ENCODE measurements at places on chromosomes 4 and X.

DNA sequence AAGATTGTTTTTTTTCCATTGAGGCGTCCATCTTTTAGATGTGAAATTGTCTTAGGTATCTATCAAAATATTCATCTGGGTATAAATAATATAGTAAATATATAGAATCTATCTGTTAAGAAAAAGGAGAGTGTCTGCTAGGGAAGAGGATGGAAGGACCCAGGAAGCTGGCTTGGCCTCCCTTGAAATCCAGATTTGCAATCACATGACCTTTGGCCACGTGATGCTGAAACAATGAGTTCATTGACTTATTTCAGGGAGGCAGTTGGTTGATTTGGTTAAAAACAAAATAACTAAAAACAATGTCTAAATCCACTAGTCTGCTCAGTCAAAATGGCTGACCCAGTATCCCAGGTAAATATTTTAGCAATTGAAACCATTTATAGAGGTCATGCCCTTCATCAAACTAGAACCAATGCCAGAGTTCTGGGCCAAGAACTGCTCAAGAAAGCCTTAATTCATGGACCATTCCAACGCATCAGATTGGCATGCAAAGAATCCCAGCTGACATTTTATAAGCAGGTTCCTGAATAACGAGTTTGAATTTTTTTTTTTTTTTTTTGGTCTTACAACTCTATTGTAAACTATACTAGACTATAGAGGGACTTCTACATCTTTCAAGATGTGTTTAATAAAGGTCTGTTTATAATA is 172.7 kb downstream of the MID1 start:
- no peak overlapping the region for H3K4me3 ChIP-seq
- no peaks in the 10 kb centered on the region for H3K36me3 ChIP-seq
- no peaks in the 10 kb centered on the region for H3K4me1 ChIP-seq

DNA sequence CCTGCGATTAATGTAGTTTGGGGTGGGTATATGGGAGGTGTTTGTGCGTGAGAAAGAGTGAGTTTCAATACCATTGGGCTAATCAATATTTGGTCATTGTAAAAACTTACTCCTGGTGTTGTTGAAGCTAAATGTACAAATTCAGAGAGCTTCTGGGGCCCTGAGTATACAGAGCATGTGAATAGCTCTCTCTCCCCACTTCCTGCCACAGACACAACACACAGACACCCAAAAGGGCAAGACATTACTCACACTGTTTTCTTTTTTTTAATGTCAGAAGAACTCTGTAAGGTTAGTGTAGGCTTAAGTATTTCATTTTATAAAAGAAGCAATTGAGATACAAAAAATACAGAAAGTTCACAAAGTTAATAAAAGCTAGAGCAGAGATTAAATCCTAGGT is 151.3 kb upstream of the KCNIP4 start:
- H3K36me3 ChIP-seq, result no peaks in the 10 kb centered on the region
- H3K27me3 ChIP-seq, result no peaks in the 10 kb centered on the region
- no peak overlapping the region for H3K4me3 ChIP-seq

- H3K27me3 ChIP-seq, result no peaks in the 10 kb centered on the region
- H3K36me3 ChIP-seq, result no peaks in the 10 kb centered on the region
- H3K4me1 ChIP-seq, result no peaks in the 10 kb centered on the region
- H3K27ac ChIP-seq, result no peak overlapping the region
These were observed 877.8 kb downstream of the FAM133A start for GRCh38 chrX:94551831-94552230.

DNA sequence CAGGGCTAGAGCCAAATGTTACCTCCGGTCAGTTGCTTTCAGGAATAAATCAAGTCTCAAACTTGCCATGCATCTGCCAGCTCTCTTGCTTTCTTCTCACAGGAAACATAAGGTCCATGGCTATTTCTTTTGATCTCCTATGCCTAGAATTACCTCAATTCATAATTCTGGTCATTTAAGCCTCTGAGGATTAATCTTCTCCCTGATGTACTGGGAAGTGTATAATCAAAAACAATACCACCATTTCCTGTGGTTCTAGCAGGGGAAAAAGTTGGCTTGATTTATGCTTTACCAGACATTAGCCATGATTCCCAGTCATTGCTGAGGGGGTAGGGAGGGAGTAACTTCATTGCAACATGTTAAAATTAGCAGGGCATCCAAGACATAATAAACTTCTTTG is 268.7 kb upstream of the EMCN start:
- DNase-seq, result no peak
- no peak overlapping the region for H3K27ac ChIP-seq
- no peak overlapping the region for H3K4me3 ChIP-seq
- no peaks in the 10 kb centered on the region for H3K27me3 ChIP-seq
- H3K36me3 ChIP-seq, result no peaks in the 10 kb centered on the region

GRCh38 chrX:20455001-20455400 is 188.3 kb upstream of the RPS6KA3 start:
- no peak for DNase-seq
- no peaks in the 10 kb centered on the region for H3K36me3 ChIP-seq
- H3K27ac ChIP-seq, result no peak overlapping the region
- no peak overlapping the region for H3K4me3 ChIP-seq
- H3K27me3 ChIP-seq, result no peaks in the 10 kb centered on the region

- no peak for DNase-seq
- H3K27me3 ChIP-seq, result peaks cover 3% of the 10 kb centered on the region
- H3K4me3 ChIP-seq, result no peak overlapping the region
- no peaks in the 10 kb centered on the region for H3K36me3 ChIP-seq
These were observed 28.2 kb downstream of the HTT-AS start for GRCh38 chr4:3046162-3046561.

GRCh38 chr4:143482840-143483239 is 30.7 kb upstream of the SMARCA5 start:
- H3K4me3 ChIP-seq, result no peak overlapping the region
- H3K27me3 ChIP-seq, result no peaks in the 10 kb centered on the region
- no peak for DNase-seq
- no peaks in the 10 kb centered on the region for H3K36me3 ChIP-seq
- H3K4me1 ChIP-seq, result no peaks in the 10 kb centered on the region

GRCh38 chr4:11949355-11949754 is 520.7 kb upstream of the HS3ST1 start:
- no peaks in the 10 kb centered on the region for H3K27me3 ChIP-seq
- no peaks in the 10 kb centered on the region for H3K4me1 ChIP-seq
- H3K4me3 ChIP-seq, result no peak overlapping the region

GRCh38 chr4:165394275-165394674 is 15.5 kb downstream of the CPE start:
- H3K4me1 ChIP-seq, result peaks cover 15% of the 10 kb centered on the region
- peak overlapping the region; percentile 34 for H3K27ac ChIP-seq
- H3K27me3 ChIP-seq, result no peaks in the 10 kb centered on the region
- H3K4me3 ChIP-seq, result no peak overlapping the region

DNA sequence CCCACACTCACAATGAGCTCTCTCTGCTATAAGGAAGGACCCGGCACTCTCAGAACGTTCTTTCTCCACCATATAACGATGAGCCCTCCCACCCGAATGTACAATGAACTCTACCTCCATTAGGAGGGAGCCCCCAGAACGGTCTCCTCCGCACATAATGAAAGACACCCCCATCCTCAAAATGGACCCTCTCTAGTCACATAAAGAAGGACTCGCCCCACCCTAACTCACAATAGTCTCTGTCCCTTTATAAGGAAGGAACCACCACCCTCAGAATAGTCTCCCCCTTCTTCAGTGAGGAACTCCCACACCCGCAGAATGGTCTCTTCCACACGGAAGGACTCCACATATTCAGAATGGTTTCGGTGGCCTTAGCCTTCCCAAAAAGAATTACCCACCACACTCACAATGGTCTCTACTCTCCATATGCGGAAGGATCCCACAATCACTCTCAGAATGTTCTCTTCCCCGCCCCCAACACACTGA is 477 bp downstream of the SLC35A2 start:
- H3K27me3 ChIP-seq, result no peaks in the 10 kb centered on the region
- peak overlapping the region; percentile 84 for H3K4me3 ChIP-seq
- H3K27ac ChIP-seq, result peak overlapping the region; percentile 77
- no peaks in the 10 kb centered on the region for H3K4me1 ChIP-seq

- no peak for DNase-seq
- no peaks in the 10 kb centered on the region for H3K27me3 ChIP-seq
These were observed 74.7 kb downstream of the GALNT7 start for GRCh38 chr4:173243321-173243720.

- no peak for DNase-seq
- no peak overlapping the region for H3K27ac ChIP-seq
- H3K27me3 ChIP-seq, result no peaks in the 10 kb centered on the region
- no peaks in the 10 kb centered on the region for H3K4me1 ChIP-seq
- no peaks in the 10 kb centered on the region for H3K36me3 ChIP-seq
These were observed 47.4 kb downstream of the NRK start for GRCh38 chrX:105869701-105870100.

DNA sequence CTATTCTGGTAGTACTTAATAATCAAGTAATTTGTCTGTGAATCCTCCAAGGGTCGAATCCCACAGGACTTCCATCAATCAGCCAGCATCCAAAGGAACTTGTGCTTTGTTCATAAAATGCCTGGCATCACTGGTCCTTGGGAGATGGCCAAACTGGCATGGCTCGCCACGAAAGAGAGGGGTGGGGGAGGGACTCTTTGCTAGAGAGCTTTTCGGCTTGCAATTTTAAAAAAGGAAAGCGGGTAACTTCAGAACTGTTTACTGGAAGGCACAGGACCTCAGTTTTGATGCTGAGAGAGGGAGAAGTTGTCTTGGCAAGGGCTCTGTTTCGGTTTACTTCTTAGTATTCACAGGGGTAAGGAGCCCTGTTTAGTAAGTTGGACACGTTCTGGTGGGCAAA is 79.4 kb upstream of the FHL1 start:
- no peak for DNase-seq
- H3K4me1 ChIP-seq, result peaks cover 42% of the 10 kb centered on the region
- H3K36me3 ChIP-seq, result no peaks in the 10 kb centered on the region
- H3K4me3 ChIP-seq, result peak overlapping the region; percentile 39
- H3K27ac ChIP-seq, result peak overlapping the region; percentile 47
- H3K27me3 ChIP-seq, result no peaks in the 10 kb centered on the region

GRCh38 chr4:176883681-176884418 is 91.1 kb upstream of the VEGFC start:
- H3K27ac ChIP-seq, result no peak overlapping the region
- no peak overlapping the region for H3K4me3 ChIP-seq
- no peak for DNase-seq
- no peaks in the 10 kb centered on the region for H3K27me3 ChIP-seq
- H3K4me1 ChIP-seq, result no peaks in the 10 kb centered on the region

GRCh38 chr4:1205586-1206298 is 33.4 kb upstream of the SPON2 start:
- peaks cover 38% of the 10 kb centered on the region for H3K4me1 ChIP-seq
- H3K36me3 ChIP-seq, result no peaks in the 10 kb centered on the region
- peak; percentile 1 for DNase-seq
- no peak overlapping the region for H3K27ac ChIP-seq

GRCh38 chrX:133676344-133677122 is 261.2 kb upstream of the GPC4 start:
- no peak overlapping the region for H3K27ac ChIP-seq
- no peaks in the 10 kb centered on the region for H3K27me3 ChIP-seq
- no peaks in the 10 kb centered on the region for H3K4me1 ChIP-seq
- no peak overlapping the region for H3K4me3 ChIP-seq

GRCh38 chrX:38717871-38718270 is 83.4 kb upstream of the MID1IP1 start:
- no peak overlapping the region for H3K4me3 ChIP-seq
- H3K4me1 ChIP-seq, result no peaks in the 10 kb centered on the region
- no peaks in the 10 kb centered on the region for H3K36me3 ChIP-seq

DNA sequence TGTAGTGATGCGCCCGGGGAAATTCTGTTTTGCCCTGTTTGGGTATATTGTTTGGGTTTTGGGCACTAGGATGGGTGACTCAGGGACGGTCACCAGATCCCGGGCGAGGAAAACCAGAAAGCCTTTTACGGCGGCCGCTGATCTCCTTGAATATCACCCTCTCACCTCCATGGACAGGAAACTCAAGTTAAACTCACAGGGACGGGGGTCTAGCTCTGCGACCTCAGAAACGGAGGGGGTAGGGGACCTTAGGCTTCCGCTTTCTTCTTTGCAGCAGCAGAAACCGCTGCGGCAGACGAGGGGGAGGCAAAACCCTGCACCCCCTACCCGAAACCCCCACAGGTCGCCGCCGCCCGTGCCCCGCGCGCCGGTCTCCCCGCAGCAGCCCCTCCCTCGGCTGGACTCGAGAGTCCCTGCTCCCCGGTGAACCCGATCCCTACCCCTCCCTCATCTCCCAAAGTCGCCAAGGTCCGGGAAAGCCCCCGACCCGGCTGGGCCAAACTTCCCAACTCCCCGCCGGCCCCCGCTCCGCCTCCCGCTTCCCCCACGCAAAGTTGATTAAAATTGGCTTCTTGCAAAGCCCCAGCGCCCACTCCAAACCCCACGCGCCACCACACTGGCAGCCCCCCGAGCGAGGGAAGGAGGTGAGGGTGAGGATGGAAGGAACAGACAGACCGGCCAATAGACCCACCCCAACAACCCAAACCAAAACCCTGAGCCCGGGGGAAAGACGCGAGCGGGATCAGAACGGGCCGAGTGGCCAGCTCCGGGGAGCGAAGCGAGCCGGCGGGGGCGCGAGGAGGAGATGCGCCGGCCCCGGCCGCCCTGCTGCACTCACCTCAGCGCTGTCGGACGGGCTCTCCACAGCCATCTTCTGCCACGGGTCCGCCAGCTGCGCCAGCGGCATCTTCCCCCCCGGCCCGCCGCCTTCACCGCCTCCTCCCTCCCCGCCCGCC is 705 bp downstream of the RPS6KA3 start:
- H3K36me3 ChIP-seq, result no peaks in the 10 kb centered on the region
- H3K4me1 ChIP-seq, result peaks cover 3% of the 10 kb centered on the region
- H3K4me3 ChIP-seq, result peak overlapping the region; percentile 88
- peak overlapping the region; percentile 66 for H3K27ac ChIP-seq
- DNase-seq, result no peak
- H3K27me3 ChIP-seq, result no peaks in the 10 kb centered on the region

DNA sequence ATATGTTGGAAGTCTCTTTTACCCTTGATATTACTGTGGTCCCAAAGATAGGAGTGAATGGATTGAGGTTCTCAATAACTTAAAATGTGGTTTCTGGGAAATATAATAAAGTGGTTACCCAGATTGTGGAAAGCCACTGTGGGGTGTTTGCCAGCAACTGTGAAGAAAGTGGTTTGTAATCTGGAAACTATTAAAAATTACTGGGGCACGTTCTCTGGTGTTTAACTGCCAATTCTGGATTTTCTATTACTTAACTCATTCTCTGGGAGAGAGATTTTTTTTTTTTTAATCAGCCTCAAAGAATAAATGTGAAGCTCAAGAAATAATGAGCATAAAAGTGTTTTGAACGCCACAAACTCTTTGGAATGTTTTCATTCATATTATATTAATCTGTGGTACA is 4.9 kb upstream of the CXCL6 start:
- no peak overlapping the region for H3K4me3 ChIP-seq
- H3K27me3 ChIP-seq, result no peaks in the 10 kb centered on the region
- H3K27ac ChIP-seq, result no peak overlapping the region
- H3K4me1 ChIP-seq, result peaks cover 4% of the 10 kb centered on the region
- no peak for DNase-seq

- H3K27ac ChIP-seq, result no peak overlapping the region
- H3K27me3 ChIP-seq, result no peaks in the 10 kb centered on the region
- DNase-seq, result no peak
- H3K4me3 ChIP-seq, result no peak overlapping the region
These were observed 442.6 kb upstream of the GALNT7 start for GRCh38 chr4:172726001-172726423.
